ENCODE measurements at places on chromosomes 4 and X. TPM values are rescaled to one million over a fixed set of nuclear protein-coding genes. Genes with fewer than 3 reads are reported as not detected.
A peak's percentile ranks its signal among the peaks of the same experiment; 100 is the strongest.

DNA sequence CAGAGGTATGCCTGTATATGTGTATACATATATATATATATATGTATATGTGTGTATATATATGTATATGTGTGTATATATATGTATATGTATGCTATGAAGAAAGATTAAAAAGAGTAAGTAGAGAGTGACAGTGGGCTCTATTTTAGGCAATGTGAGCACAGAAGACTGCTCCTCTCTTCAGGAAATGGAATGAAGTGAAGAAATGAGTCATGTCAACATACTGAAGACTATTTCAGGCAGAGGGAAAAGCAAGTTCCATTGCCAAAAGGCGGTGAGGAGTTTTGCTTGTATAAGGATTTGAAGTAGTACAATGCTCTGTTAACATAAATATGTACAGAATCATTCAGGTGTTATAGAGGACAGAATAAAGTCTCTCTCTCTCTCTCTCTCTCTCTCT, 773.2 kb upstream of the FTHL17 start:
- no peak for DNase-seq

- DNase-seq = no peak
Observed at GRCh38 chr4:40581254-40582140, 48.2 kb downstream of the RBM47 start.

DNA sequence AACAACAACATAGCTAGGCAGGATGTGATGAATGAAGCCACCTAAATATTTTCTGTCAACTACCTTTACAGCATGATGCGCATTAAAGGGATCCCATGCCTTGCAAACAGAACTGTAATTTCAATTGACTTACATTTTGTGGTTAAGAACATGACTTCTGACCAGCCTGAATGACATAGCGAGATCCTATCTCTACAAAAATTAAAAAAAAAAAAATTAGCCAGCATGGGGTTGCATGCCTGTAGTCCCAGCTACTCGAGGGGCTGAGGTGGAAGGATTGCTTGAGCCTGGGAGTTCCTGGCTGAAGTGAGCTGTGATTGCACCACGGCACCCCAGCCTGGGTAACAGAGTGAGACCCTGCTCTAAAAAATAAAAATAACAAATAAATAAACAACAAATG, 680.6 kb downstream of the IQCM start:
- no peak for DNase-seq

GRCh38 chrX:136674270-136674985, 26.5 kb downstream of the CD40LG start:
- no peak for DNase-seq

DNA sequence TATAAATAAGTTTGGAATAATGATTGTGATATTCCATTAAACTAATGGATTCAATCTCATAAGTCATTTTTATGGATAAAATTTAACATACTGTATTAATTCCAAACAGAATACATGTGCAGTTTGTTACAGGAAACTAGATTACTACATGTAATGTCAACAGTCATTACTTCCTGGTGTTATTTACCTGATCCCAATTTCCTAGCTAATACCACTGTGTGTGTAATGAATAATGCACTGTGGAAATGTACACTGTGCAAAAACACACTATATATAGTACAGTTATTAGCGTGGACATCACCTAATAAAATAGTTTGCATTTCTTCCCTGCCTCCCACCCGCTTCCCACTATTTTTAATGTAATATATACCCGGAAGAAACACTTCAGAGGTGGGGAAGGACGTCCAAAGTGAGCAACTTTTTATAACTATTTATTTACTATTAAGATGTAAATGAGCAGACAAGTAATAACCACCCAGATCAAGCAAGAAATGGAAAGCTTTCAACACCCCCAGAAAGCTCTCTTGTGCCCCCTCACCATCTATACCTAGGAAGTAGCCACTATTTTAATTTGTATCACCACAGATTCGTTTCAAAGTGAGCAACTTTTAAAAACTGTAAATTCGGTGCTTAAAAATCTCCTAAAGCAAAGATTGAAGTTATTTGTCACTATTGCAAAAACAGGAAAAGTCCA, 219.1 kb downstream of the THOC2 start:
- DNase-seq = no peak

DNA sequence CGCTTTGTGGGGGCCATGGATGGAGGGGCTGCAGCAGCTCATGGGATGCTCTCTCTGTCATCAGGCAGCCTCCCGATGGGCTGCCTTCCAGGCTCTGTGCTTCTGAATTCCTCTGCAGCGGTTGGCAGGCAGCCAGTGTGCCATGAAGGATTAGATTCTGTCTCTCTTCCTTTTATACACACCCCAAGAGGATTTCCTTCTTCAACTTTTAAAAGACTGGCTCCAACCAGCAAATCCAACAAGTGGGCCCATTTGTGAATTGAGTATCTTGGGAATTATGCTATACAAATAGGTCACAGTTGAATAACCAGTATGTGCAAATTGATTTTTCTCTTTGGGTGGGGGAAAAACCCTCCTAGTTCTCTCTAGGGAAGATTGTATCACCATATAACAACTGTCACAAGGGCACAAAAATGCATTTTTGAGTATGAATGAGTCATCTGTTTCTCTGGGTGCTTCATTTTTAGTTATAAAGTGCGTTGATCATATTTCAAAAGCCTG, 96.8 kb upstream of the FAT1 start:
- peak; percentile 87 for DNase-seq

DNA sequence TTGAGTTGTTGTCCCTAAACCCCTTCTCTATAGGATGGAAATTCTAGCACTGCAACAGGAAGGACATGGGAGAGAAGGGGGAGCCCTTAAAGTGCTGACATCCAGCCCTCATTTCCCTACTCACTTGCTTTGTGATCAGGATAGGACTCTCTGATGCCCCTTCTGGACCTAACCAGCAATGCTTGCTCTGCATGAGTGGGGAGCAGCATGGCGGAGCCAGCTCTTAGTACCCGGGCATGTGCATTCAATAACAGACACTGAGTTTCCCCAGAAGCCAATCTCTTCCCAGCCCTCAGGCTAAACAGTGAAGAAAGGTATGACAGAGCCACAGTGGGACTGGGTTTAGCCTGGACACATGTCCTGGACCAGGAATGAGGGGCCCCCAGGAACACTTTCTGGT, 14.0 kb downstream of the SOD3 start:
- DNase-seq = no peak

DNA sequence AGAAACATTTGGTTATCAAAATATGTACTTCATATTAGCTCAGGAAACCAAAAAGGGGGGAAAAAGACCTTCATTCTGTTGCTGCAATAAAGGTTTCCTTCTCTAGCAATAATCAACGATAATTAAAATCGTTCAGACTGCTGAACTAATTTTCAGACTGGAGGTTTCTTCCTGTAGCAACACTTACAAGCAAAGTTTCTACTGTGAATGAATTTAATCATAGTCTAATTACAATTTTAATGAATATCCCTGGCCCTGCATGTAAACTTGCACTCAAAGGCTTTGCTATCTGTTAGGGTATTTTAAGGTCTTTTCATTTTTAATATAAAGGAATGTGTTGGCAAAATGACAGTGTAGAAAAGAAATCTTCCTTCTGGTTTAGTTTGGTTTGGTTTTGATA, 265.2 kb downstream of the QDPR start:
- DNase-seq = no peak

DNA sequence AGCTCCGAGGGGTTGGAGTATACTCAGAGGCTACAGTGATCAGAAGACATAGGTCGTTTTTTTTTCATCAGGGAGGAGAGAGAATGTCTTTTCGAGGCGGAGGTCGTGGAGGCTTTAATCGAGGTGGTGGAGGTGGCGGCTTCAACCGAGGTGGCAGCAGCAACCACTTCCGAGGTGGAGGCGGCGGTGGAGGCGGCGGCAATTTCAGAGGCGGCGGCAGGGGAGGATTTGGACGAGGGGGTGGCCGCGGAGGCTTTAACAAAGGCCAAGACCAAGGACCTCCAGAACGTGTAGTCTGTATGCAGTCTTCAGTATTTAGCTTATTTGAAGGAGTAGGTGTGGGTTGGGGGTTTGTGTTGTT, 500 bp downstream of the GAR1 start:
- no peak for DNase-seq

DNA sequence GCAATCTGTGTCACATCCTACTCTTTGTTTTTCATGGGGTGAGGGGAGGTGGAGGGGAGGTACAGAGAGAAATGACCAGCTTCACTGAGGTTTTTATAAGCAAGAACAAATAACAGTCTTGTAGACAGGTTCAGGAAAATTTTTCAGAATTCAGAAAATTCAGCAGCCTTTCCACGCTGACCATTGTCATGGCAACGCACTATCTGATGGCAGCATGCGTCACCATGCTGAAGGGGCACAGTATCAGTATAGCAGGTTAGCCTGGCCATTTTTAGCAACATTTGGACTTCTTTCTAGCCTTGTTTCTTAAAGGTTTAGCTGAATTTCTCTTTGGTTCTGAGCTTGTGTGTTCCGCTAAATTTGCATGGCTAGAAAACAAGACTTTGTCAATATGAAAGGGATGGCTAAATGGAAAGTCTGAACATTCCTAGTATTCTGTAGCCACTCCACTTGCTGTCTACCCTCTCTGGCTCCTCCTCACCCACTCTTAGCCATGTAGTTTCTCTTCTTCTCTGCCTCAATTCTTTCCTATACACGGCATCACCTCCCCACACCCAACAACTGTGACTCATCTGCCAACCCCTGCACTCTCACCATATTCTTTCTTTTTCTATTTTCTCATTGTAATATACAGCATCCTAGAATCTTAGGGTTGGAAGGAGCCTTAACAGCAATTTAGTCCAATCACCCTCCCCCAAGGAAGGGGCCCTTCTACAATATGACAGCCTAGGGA, 42.7 kb upstream of the CITED1 start:
- no peak for DNase-seq

DNA sequence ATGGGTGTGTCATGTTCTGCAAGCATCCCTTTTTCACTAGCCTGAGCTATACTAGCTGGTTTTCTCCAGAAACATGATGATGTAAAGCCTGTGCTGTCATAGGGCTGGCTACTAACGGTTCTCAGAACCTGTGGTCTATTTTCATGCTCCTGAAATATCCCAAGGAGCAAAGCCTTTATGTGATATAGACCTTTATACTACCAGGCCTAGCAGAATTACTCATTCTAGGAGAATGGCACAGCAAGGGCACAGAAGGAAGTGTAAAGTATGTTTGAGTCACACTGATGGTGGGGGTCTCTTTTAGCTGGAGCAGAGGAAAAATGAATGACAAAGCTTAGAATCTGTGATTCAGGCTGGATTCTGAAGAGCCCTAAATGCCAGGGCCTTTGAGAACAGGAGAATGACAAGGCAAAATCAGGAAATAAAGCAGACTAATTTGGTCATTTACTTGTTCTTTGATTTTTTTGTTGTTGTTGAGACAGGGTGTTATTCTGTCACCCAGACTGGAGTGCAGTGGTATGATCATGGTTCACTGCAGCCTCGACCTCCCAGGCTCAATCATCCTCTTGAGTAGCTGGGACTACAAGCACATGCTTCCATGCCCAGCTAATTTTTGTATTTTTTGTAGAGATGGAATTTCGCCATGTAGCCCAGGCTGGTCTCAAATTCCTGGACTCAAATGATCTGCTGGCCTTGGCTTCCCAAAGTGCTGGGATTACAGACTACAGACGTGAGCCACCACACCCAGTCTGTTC, 11.8 kb downstream of the TCEAL1 start:
- DNase-seq = no peak

DNA sequence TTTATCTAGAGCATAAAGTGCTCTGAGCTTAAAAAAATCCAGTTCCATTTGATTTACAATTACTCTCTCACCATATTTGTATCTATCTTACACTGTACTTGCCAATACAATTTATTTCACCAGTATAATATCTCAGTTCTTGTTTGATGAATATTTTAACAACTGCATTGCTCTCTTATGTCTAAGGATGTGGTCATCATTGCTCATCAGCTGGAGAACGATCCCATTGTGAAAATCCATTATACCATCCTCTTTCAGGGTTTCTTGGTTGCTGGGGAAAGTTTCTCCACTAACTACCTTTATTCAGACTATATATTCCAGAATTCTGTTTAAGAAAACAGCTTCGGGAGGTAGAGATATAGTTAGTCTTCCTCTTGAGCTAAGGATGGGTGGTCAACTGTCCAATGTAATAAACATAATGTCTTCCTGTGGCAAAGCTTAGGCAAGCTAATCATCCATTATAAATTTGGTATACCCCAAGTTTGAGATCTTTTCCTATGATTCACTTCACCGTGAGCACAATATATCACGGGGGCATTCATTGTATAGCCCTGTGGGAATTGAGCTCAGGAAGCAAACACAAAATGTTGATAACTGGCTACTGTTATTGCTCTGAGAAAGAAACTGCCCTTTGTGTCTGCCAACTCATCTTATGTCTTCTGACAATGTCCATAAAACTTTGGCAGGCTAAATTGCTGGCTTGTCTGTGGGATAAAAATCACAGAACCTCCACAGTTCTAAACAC, 2361.9 kb downstream of the ARAP2 start:
- DNase-seq = no peak

DNA sequence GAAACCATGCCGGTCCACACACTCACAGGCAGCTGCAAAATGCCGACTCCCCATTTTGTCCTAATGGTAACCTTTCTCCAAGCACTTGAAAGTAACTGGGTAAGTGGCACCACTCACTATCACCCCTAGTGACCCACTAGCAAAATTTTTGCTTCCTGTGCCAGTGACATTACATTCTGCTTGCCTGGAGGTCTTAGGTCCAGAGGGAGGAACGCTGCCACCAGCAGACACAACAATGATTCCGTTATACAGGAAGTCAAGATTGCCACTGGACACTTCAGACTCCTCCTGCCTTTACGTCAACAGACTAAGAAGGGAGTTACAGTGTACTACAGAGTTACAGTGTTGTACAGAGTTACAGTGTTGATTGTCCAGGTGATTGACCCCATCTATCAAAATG, 11.8 kb upstream of the TMEM192 start:
- no peak for DNase-seq

DNA sequence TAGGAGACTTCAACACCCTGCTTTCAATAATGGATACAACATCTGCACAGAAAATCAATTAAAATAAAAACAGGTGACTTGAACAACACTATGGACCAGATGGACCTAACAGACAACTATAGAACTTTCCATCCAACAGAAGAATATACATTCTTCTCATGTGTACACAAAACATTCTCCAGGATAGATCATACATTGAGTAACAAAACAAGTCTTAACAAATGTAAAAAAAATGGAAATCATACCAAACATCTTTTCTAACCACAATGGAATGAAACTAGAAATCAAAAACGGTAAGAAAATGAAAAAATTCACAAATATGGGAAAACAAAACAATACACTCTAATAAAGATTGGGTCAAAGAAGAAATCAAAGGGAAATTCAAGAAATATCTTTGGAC, 24.7 kb downstream of the CYP2U1 start:
- no peak for DNase-seq

- no peak for DNase-seq
Observed at GRCh38 chr4:127355743-127356142, 277.0 kb upstream of the INTU start.

- no peak for DNase-seq
Observed at GRCh38 chr4:153217440-153217839, 13.2 kb downstream of the TRIM2 start.

GRCh38 chr4:61003301-61003700, 196.8 kb upstream of the ADGRL3 start:
- DNase-seq = no peak

GRCh38 chrX:19496711-19497110, 18.6 kb downstream of the MAP3K15 start:
- DNase-seq = no peak

GRCh38 chr4:109327641-109328040, 25.2 kb upstream of the COL25A1 start:
- DNase-seq = no peak

GRCh38 chr4:175146799-175147198, 228.6 kb downstream of the ADAM29 start:
- no peak for DNase-seq

The MAGEB2 gene
- not detected for polyA plus RNA-seq

The EBP gene
- polyA plus RNA-seq = 254 TPM

The HTN1 gene
- not detected for polyA plus RNA-seq

The ADGRL3 gene
- 0.47 TPM for polyA plus RNA-seq

The PRRG3 gene
- 0.63 TPM for polyA plus RNA-seq

The TASL gene
- 2.1 TPM for polyA plus RNA-seq
